Uterus (tissue), 4 donors: ENCODE measurements at places on chromosomes 2 and 18. TPM values are rescaled to one million over a fixed set of nuclear protein-coding genes. Genes with fewer than 3 reads are reported as not detected.

ALPP gene
- not detected for total RNA-seq

MARCHF7 gene
- total RNA-seq = 197 TPM

RESP18 gene
- total RNA-seq = not detected

- DNase-seq = no peak
Observed at GRCh38 chr2:71611247-71611646, 157.9 kb downstream of the DYSF start.

GRCh38 chr2:235291461-235291860, 202.4 kb upstream of the AGAP1 start:
- no peak for DNase-seq
